Tibial nerve (tissue), 4 donors: ENCODE measurements at places on chromosomes 7 and 10. TPM values are rescaled to one million over a fixed set of nuclear protein-coding genes. Genes with fewer than 3 reads are reported as not detected.

- DNase-seq, result no peak
Observed at GRCh38 chr10:89242840-89243568, 8.6 kb downstream of the LIPA start.

GRCh38 chr7:50454968-50455367, 4.8 kb upstream of the FIGNL1 start:
- DNase-seq, result no peak

- DNase-seq, result no peak
Observed at GRCh38 chr7:66741-67140, 125.6 kb upstream of the FAM20C start.

DNA sequence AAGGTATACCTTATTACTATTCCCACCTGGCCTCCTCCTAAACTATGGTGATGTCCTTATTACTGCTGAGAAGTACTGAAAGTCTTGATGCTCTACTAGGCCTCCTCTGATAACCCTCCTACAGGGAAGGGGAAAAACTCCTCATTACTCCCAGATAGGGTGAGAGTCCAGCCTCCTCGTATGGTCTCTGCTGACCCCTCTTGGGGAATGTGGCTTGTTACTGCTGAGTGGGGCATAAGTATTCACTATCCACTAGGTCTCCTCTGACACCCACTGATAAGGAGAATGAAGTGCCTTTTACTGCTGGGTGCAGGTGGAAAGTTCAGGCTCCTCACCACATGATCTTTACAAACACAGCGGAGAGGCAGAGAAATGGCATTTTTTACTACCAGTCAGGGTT, 222.9 kb downstream of the CHRM2 start:
- no peak for DNase-seq

DNA sequence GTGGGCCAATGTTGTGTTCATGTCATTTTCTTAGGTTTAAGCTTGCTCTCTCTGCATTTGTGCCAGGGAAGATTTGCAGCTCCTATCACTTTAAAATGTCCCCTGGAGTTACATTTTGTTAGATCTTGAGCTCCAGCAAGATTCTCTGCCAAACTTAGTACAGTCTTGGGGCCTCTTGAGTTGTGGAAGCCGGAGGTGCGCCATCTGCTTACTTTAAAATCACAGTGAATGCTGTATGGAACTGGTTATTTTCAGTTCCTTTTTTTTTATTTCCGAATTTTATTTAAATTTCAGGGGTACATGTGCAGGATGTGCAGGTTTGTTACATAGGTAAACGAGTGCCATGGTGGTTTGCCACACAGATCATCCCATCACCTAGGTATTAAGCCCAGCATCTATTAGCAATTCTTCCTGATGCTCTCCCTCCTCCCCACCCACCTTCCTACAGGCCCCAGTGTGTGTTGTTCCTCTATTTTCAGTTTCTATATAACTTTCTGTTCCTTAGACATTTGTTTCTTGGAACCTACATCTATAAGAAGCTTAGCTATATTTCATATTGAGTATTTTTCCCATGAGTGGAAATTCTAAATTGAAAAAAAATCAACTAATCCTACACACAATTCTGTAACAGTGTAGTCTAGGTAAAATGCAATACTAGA, 114.4 kb upstream of the CREB5 start:
- DNase-seq, result no peak

DNA sequence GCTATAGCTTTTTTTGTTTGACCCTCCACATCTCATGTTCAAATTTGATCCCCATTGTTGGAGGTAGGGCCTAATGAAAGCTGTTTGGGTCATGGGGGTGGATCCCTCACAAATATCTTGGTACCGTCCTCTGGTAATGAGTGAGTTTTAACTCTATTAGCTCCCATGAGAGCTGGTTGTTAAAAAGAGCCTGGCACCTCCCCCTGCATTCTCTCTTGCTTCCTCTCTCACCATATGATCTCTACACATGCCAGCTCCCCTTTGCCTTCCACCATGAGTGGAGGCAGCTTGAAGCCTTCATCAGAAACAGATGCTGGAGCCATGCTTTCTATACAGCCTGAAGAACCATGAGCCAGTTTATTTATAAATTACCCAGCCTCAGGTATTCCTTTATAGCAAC, 43.0 kb upstream of the IMMP2L start:
- DNase-seq, result no peak

DNA sequence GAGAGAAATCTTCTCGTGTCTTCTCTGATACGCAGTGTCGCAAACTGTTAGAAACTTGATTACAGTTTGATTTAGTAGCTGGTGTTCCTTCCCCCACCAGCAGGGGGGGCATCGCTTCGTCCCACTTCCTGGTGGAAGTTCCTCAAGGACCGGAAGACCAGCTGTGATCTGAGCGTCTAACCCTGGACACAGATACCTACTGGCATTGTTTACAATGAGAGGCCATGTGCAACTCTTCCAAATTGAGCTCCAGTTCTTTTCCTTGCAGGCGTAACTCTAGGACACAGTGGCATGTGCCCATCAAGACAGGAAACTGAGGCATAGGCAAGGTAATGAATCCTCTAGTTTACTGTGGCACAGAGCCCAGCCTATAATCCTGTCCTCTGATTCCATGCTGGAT, 219.0 kb downstream of the CCDC3 start:
- DNase-seq, result no peak

DNA sequence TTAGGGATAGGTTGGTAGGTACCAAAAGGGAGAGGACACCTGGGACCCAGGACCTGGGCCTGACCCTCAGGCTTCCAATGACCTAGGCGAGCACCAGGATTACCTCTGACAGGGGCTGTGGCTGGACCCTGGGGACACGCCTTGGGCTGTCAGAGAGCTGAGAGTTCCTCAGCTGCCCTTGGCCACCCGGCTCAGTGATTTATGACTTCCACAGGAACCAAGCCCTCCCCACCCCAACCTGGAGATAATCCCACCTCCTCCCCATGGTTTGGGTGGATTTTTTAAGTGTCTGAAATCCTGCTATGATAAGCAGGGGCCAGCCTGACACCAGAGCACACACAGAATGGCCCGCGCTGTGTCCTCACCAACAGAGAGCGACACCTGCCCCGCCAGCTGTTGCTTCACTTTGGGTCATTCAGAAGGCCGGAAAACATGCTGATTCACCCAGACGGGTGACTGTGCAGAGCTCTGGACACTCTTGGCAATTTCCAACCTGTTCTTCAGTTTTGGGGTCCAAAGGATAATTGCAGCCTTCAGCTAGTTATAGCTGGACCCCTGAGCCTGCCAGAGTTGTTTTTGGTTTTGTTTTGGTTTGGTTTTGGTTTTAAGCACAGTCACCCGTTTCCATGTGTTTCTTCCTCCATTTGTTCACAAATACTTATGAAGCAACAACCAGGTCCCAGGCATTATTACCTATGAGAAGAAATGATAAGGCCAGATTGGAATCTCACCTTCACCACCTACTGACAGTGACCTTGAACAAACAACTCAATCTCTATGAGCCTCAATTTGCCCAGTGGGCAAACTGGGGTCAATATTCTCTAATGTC, 78.2 kb downstream of the RAB11FIP2 start:
- no peak for DNase-seq

DNA sequence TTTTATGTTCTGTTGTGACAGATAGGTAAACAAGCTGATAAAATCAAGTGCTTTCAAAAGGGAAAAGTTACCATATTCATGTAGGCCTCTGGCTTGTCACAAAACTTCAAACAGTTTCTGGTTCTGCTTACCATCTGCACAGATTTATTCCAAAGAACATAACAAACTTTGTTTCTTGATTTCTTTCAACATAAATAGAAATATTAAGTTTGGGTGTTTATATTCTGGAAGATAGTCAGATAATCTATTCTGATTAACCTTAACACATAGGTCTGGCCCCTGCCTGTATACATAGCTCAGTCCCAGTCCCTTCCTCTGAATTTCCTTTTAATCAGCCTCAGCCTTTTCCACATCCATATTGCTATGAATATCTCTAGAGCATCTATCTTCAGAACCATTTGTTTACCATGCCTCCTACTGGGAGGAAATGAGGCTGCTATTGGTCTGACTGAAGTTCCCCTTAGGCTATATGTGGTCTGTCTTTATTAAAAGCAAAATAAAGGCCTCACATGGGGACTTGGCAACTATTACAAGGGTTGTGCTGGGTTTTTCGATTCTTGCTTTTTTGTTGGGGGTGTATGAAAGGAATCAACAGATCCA, 319.0 kb downstream of the HPSE2 start:
- no peak for DNase-seq

GRCh38 chr10:13396369-13396768, 48.3 kb upstream of the SEPHS1 start:
- no peak for DNase-seq

GRCh38 chr10:62801871-62802270, 2.6 kb upstream of the ADO start:
- no peak for DNase-seq

- no peak for DNase-seq
Observed at GRCh38 chr7:127266047-127266446, 13.3 kb upstream of the GRM8 start.

DNA sequence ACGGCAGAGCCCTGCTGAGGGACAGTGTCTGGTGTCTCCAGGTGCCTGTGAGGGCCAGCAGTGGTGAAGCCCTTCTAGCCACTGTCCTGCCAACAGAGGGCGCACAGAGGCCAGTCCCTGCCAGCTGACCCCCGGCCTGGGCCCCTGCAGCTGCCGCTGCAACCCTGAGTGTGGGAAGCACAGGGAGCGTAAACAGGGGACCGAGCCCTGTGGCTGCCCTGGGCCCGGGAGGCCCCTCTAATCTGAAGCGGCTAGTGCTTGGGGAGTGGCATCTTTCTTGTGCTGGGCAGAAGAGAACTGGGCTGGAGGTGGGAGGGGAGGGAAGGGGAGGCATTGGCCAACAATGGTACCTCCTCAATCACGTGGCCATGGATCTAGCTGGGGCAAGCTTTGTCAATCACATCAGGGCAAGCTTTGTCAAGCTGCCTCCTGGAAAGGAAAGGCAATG, 34.6 kb downstream of the TRIM8 start:
- DNase-seq, result peak; percentile 53

DNA sequence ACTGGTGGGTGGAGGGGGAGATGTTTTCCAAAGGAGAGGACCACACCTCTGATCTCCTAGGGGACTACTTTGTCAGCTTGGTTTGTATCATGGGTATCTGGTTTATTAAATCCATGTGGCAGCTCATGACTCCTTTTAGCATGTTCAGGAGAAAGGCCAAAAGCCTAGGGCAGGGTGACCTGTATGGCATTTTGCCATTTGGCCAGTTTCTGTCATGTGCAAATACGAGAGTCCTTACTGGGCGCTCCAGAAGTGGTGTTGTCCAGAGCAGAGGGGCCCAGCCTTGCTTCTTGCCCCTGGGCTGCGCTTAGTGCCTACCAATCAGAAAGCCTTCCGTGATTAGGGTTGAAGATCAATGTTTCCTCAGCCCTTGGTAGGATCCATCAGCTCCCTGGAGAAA, 31.0 kb downstream of the ADRA2A start:
- DNase-seq, result no peak

GRCh38 chr7:134333943-134334342, 17.2 kb upstream of the SLC35B4 start:
- no peak for DNase-seq

Gene DNAJB9
- total RNA-seq, result 16.2 TPM

Gene CYP2C9
- not detected for total RNA-seq

Gene OR9A2
- not detected for total RNA-seq

Gene AKR1C3
- total RNA-seq, result 55.8 TPM

Gene SHOC2
- 50.6 TPM for total RNA-seq

Gene ZNF862
- 17.2 TPM for total RNA-seq

Gene TMEM213
- total RNA-seq, result not detected

Gene NUTM2A
- total RNA-seq, result 2.3 TPM

Gene DNAJC30
- total RNA-seq, result 5.2 TPM

Gene FBXL13
- total RNA-seq, result 1.3 TPM

Gene OPALIN
- not detected for total RNA-seq
